CD8-positive, alpha-beta T cell (primary cell): ENCODE measurements at places on chromosomes 2 and 18. TPM values are rescaled to one million over a fixed set of nuclear protein-coding genes. Genes with fewer than 3 reads are reported as not detected.

GRCh38 chr2:163573652-163574051, 162.2 kb downstream of the FIGN start:
- no peak for DNase-seq

DNA sequence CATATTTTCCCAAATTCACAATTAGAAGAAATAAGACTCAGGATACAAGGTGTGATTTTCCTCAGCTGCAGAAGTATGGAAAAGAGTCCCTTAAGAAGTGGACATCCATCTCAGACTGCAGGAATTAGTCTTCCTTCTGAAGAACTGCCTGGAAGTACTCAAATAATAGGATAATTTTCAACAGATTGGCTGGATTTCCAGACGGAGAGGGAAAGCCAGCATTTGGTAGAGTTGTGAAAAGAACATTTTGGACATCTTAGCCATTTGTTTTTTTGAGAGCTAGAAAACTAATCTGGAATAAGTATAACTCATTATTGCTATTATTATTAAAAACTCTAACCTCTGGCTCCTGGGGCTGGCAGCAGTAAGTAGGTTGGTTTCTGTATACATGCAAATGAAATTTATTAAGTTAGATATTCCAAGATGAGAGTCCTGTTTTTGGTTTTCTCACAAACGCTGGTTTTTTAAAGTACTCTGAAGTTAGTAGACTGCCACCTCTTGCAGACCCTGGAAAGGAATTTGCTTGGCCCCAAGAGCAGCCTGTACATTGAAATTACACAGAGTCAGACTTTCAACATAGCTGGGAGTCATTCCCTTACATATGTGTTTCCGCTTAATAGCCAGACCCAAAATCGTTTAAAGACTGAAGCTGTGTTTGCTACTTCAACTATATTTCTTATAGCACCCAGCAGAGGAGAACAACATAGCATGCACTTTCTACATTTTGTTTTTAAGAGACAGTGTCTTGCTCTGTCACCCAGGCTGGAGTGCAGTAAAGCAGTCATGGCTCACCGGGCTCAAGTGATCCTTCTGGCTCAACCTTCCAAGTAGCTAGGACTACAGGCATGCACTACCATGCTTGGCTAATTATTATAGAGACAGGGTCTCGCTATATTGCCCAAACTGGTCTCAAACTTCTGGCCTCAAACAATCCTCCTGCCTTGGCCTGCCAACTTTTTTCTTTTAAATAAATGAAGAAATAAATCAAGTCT, 142.4 kb downstream of the THADA start:
- no peak for DNase-seq

- DNase-seq = no peak
Observed at GRCh38 chr2:70985956-70986355, 7.5 kb downstream of the ANKRD53 start.

- DNase-seq = no peak
Observed at GRCh38 chr2:99217929-99218501, 37.0 kb downstream of the MRPL30 start.

DNA sequence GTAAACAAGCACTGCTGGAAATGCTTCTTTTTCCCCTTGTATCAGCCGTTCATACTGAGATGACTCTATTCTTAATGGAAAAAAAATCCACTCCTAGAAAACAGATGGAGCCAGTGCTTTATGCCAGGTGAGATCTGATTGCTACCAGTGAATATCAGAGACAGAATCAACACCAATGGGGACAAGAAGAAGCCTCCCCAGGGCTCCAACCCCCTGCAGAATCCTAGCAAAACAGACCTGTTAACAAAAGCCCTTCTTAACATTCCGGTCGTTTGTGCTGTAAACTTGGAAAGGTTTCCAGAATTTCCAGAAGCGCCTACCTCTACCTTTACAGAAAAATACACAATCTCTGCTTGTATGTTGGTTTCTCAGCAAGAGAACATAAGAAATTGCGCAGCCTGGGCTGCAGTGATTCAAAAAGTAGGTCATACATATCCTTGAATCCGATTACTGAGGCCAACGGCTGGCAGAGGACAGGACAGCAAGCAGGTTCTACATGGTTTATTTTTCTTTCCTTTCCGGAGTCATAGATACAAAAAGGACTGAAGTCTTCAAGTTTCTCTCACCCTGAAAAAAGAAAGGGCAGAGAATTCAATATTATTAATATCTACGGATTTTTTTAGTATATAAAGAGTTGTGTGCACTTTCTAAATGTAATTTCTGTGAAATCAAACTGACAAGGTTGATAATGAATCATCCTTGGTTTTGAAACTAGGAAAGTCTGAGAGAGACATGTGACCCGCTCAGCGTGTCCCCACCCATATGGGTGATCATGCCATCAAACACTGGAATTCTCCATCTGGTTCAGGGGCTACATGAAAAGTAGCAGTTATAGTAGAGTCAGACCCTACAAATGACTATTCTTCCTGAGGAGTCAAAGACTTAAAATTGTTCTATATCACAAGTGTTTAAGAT, 266.7 kb upstream of the MGAT5 start:
- no peak for DNase-seq

GRCh38 chr2:94982675-94983074, 42.8 kb upstream of the MAL start:
- no peak for DNase-seq

- no peak for DNase-seq
Observed at GRCh38 chr2:138373993-138374408, 127.6 kb upstream of the SPOPL start.

DNA sequence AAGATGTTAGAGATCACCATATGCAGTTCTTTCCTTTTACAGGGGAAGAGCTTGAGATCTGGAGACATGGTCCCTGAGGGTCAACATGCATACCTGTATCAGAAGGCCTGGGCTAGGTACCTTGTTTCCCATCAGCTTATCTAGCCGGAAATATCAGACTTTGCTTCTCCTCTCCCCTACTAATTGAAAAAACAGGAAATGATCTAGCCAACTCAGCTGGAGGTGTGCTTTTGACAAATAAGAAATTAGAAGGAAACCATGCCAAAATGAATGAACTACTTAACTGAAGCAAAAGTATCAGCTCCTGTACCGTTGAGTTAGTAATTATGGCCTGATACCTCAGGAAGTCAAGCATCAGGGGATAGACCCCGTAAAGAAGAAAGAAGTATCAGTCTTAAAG, 20.4 kb downstream of the PKP4 start:
- DNase-seq = no peak

GRCh38 chr18:40606996-40607395, 1348.0 kb upstream of the PIK3C3 start:
- DNase-seq = no peak

GRCh38 chr2:162084536-162084935, 10.5 kb upstream of the DPP4 start:
- no peak for DNase-seq

ECEL1 gene
- total RNA-seq = not detected

CROCC2 gene
- total RNA-seq = not detected

LRRTM4 gene
- not detected for total RNA-seq

PJVK gene
- total RNA-seq = 5.3 TPM

TSGA10 gene
- total RNA-seq = 14.4 TPM
